ENCODE measurements at places on chromosomes 16 and 17.
A peak's percentile ranks its signal among the peaks of the same experiment; 100 is the strongest.

DNA sequence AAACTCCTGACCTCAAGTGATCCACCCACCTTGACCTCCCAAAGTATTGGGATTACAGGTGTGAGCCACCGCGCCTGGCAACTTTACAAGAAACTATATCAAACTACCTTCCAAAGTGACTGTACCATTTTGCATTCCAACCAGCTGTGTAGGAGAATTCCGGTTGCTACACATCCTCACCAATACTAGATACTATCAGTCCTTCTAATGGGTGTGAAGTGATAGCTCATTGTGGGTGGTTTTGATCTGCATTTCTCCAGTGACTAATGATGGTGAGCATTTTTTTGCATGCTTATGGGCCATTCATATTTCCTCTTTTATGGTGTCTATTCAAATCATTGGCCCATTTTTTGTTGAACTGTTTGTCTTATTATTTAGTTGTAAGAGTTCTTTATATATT, 37.7 kb downstream of the SCNN1B start:
- DNase-seq, result no peak

- DNase-seq, result no peak
Observed at GRCh38 chr16:6576606-6577005, 756.0 kb upstream of the RBFOX1 start.

- no peak for DNase-seq
Observed at GRCh38 chr16:48535831-48536613, 74.0 kb downstream of the N4BP1 start.

- no peak for DNase-seq
Observed at GRCh38 chr16:63301349-63301748, 1265.1 kb upstream of the CDH8 start.

- no peak for DNase-seq
Observed at GRCh38 chr16:60170196-60170595, 1436.1 kb upstream of the GOT2 start.

- no peak for DNase-seq
Observed at GRCh38 chr17:73911726-73912372, 267.6 kb upstream of the SDK2 start.

GRCh38 chr16:17647879-17648872, 177.4 kb upstream of the XYLT1 start:
- no peak for DNase-seq

DNA sequence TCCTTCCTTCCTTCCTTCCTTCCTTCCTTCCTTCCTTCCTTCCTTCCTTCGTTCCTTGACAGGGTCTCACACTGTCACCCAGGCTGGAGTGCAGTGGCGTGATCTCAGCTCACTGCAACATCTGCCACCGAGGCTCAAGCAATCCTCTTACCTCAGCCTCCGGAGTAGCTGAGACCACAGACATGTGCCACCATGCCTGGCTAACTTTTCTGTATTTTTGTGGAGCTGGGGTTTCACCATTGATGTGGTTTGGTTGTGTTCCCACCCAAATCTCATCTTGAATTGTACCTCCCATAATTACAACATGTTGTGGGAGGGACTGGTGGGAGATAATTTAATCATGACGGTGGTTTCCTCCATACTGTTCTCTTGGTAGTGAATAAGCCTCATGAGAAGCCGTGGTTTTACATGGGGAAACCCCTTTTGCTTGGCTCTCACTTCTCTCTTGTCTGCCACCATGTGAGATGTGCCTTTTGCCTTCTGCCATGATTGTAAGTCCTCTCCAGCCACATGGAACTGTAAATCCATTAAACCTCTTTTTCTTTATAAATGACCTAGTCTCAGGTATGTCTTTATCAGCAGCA, 90.3 kb upstream of the MPHOSPH6 start:
- no peak for DNase-seq

GRCh38 chr17:2178798-2179501, 124.0 kb downstream of the HIC1 start:
- DNase-seq, result no peak

DNA sequence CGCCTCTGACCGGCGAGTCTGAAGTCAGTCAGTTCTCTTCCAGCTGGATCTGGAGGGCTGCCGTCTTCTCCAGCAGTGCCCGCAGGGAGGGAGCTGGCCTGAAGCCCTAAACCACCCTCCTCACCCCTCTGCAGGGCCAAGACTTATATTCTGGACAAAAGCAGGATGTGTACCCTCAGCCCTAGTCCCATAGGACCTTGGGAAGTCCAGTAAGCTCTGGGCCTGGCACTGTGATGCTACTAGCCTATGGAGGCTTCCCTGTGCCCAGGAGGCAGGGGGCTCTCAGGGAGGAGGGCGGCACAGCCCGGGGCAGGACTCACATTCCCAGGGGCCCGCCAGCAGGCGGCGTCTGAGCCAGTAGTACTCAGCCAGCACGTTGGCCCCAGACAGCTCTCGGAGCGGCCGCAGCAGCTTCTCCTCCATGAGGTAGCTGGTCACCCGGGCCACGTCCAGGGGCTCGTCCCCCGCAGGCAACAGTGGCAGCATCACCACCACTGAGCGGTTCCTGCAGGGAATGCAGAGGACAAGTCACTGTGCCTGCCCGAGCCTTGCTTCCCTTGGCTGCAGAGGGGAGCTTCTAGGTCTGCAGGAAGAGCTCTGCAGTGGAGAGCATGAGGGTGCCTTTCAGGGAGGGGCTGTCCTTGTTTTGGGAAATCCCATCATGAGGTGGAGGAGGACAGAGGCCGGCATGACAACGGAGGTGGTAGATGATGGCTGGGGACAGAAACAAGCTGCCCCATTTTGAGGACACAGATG, 41.7 kb downstream of the RMI2 start:
- no peak for DNase-seq

GRCh38 chr16:57999971-58000705, at the start of gene ZNF319:
Gene ZNF319 (minus strand): TSS chr16:58000672. CDS start chr16:57998265, 2,407 bp downstream.
- DNase-seq, result no peak

GRCh38 chr16:12531937-12532336, 271.8 kb downstream of the CPPED1 start:
- no peak for DNase-seq

DNA sequence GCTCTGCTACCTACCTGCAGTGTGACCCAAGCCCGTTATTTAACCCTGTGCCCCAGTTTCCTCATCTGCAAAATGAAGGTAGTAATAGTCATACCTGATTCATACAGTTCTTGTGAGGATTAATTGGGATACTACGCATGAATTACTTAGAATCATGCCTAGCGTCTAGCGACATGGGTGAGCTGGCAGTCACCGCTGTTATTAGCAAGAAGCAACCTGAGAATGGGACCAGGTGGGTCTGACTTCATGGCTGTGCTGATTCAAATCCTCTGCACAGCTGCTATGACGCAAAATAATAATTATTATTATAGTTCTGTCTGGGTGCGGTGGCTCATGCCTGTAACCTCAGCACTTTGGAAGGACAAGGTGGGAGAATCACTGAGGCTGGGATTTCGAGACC, 7.9 kb downstream of the SOCS1 start:
- no peak for DNase-seq

DNA sequence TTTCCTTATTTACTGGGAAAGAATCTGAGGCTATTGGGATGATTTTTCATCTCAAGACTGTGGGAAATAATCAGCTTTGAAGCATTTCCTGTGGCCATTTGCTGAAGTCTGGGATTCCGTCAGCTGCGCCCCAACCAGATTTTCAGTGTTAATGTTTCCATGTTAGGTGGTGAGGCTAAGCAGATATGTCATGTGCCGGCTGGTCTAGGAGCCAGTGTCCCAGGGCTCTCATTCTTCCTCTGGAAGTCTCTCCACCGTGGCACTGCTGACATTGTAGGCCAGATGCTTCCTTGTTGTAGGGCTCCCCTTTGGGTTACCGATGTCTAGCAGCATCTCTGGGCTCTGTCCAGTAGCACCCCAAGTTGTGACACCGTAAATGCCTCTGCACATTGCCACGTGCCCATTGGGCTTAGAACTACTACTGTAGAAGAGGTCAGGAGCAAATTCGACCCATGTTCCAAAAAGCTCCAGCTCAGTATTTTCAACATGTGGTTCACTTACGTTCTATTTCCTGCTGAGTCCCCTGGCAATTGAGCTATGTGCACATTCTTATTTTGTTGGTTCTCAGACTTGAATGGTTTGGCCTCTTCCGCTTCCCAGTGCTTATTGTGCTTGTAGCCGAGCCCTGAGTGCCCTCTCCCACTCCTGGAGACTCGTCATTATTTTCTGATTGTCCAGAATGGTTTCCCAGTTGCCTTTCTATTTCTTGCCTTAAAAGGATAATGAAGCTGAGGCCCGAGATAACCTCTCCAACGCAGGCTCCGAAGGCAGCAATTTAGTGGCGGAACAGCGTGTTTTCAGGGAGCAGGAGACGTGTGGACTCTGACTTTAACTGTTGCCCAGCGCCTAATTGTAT, 82.2 kb downstream of the SPECC1 start:
- DNase-seq, result no peak

GRCh38 chr17:49899191-49899485, 51.3 kb upstream of the TAC4 start:
- DNase-seq, result no peak

GRCh38 chr17:16106161-16106891, 106.7 kb downstream of the TTC19 start:
- no peak for DNase-seq

- DNase-seq, result no peak
Observed at GRCh38 chr16:2285731-2286191, 17.8 kb upstream of the RNPS1 start.

DNA sequence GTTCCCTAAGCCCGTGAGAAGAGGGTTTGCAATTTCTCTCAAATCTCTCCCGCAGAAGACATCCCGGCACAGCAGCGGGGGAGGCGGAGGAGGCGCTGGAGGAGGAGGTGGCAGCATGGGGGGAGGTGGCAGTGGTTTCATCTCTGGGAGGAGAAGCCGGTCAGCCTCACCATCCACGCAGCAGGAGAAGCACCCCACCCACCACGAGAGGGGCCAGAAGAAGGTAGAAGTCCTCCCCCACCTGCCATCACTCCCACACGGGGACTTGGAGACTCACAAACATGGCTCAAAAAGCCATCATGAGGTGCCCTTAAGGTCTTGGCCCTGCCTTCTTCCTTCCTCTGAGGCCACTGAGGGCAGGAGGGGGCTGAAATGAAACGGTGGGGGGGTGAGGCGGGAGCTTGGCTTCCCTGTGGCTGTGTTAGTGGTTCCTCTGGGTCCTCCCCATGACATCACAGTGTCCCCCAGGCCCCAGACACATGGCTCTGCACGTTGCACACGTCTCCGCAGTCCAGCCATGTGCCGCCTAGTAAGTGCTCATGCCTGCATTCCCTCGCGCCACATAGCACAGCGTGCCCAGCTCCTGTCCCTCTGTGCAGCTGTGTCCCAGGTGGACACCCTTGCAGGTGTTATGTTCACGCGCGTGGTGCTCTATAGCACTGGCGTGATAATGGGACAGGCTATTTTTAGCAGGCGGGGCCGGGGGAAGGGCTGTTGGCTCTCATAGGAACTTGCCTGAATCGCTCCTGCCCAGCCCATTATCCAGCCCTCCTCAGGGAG, 6.9 kb downstream of the MLLT6 start:
- DNase-seq, result no peak

GRCh38 chr16:24499193-24499814, 40.1 kb upstream of the RBBP6 start:
- no peak for DNase-seq

- peak; percentile 29 for DNase-seq
Observed at GRCh38 chr16:77971306-77972061, 50.9 kb upstream of the CLEC3A start.

DNA sequence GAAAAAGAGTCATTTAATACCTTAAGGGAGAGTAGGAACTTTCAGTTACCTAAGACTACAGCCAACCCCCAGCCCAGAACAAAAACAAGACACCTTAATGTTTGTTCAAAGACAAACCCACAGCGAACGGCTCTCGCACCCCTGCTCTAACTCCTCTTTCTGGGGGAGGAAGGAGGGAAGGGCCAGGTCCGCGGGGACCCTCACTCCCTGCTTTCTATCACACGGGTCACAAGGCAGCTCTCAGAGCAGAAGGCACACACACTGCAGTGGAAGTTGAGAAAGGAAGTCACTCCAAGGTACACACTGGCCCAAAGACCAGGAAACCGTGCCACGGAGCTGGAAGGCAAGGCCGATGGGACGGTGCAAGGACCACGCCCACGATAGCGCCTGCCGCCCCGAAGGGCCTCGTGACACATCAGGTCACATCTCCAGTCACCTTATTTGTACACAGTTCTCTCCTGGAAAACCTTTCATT, 10.0 kb downstream of the LITAFD start:
- no peak for DNase-seq

Measured in T-cell (primary cell).